Activated CD4-positive, CD25-positive, alpha-beta regulatory T cell treated with anti-CD3 and anti-CD28 coated beads, Interleukin-2, amount 50 U/mL, for 24 hours (primary cell): ENCODE measurements at places on chromosomes 16 and 17.

- ATAC-seq = no peak
These were observed 34.5 kb downstream of the LITAFD start for GRCh38 chr16:8916541-8917225.

GRCh38 chr16:11586378-11586855 lies 302 bp downstream of the LITAF start:
- peak; percentile 6 for ATAC-seq

DNA sequence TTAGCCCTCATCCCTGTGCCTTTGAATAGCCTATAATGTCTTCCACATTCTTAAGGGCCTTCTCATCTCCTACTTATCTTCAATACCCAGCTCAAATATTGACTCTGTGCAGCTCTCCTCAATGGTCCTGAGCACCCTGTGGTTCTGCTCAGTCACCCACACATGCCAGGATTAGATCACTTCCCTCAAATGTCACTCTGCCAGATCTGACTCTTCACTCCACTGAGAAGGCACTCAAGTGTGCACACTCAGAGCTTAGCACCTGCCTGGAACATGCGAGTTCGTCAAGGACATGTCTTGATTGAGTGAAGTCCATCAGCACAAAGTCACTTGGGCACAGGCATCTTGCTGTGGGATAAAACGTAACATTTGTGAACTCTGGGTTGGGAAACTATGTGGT lies 404.8 kb downstream of the CDH13 start:
- ATAC-seq = no peak

GRCh38 chr17:15257796-15258512 lies 7.2 kb downstream of the PMP22 start:
- ATAC-seq = no peak

- ATAC-seq = no peak
These were observed 166.6 kb downstream of the PHKB start for GRCh38 chr16:47627721-47628120.

GRCh38 chr17:15284537-15284936 lies 19.4 kb upstream of the PMP22 start:
- ATAC-seq = no peak

DNA sequence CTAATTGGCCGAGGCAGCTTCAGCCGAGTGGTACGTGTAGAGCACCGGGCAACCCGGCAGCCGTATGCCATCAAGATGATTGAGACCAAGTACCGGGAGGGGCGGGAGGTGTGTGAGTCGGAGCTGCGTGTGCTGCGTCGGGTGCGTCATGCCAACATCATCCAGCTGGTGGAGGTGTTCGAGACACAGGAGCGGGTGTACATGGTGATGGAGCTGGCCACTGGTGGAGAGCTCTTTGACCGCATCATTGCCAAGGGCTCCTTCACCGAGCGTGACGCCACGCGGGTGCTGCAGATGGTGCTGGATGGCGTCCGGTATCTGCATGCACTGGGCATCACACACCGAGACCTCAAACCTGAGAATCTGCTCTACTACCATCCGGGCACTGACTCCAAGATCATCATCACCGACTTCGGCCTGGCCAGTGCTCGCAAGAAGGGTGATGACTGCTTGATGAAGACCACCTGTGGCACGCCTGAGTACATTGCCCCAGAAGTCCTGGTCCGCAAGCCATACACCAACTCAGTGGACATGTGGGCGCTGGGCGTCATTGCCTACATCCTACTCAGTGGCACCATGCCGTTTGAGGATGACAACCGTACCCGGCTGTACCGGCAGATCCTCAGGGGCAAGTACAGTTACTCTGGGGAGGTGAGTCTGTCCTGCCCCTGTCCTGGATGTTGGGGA lies 16.1 kb downstream of the PSKH1 start:
- no peak for ATAC-seq

- ATAC-seq = no peak
These were observed 10.5 kb downstream of the FAM83G start for GRCh38 chr17:18993905-18994526.

GRCh38 chr17:44192750-44193149 lies 6.0 kb downstream of the TMUB2 start:
- ATAC-seq = no peak

DNA sequence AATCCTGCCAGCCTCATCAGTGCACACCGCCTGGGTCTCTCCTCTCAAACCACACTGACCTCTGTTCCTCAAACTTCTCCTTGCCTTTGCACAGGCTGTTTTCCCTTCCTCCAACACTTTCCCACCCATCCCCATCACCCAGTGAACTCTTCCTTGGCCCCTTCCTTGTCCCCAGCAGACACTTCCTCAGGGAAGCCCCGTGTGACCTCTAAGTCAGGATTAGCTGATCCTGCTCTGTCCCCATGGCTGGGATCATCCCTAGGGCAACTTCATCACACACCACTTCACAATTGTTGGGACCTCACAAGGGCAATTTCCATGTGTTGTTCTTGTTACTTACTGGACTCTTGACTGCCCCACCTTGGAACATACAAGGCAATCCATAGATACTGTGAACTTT lies 67.8 kb downstream of the WSB1 start:
- ATAC-seq = no peak
